Daoy (cell line): ENCODE measurements at places on chromosomes 6 and 20.

- peak; percentile 7 for DNase-seq
These were observed 3.4 kb downstream of the SLC32A1 start for GRCh38 chr20:38727607-38728190.

- DNase-seq = no peak
These were observed 70.8 kb upstream of the CD93 start for GRCh38 chr20:23156842-23157423.

DNA sequence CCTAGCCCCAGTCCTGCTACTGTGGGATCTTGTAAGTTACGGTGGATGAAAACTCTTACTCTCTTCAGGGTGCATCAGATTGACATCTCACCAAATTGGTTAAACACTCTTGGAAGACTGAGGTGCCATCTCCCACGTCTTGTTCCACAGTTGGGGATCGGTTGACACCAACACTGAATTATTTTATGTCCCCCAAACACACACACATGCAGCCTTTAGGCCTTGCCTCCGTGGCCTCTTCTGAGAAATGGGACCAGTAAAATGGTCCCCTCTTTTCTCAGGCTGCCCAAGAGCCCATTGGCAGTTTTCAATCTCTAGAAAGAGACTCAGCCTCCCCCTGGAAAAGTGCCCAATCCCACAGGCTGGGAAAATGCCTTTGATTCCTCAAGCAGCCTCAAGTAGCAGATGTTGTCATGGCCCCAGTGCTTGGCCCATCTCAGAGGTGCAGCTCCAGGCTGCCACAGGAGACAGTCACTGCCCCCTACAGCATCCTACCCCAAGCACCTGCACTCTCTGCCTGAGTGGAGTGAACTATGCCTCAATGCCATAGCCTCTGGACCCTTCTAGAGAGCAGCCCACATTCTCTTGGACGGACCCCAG, 163.9 kb downstream of the ANKRD60 start:
- DNase-seq = no peak

DNA sequence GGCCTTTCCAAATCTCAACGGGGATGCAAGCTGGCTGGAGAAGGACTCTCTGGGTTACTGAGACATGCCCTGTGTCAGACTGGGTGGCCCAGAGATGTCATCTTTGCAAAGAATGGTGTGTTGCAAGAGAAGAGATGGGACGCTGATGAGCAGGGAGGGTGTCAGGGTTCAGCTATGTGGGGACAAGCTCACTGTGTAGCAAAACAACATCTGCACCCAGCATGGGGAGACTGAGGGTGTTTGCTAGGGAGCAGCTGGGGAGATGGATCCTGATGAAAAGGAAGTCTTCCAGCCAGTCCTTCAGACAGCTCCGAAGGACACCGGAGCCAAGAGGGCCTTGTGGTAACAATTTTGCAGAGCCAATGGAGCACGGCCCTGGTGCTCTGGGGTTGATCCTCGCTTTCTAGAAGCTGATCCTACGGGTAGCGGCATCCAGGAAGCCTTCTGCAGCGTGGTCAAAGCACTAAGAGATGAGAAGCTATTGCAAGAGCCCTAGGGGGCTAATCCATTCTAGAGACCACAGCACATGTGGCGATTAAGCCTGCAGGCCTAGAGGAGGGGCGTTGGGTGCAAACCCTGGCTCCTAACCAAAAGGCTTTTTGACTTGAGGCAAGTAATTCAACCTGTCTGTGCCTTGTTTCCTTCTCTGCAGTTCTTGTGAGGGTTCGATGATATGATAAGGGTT, 39.9 kb downstream of the EDN3 start:
- DNase-seq = no peak

DNA sequence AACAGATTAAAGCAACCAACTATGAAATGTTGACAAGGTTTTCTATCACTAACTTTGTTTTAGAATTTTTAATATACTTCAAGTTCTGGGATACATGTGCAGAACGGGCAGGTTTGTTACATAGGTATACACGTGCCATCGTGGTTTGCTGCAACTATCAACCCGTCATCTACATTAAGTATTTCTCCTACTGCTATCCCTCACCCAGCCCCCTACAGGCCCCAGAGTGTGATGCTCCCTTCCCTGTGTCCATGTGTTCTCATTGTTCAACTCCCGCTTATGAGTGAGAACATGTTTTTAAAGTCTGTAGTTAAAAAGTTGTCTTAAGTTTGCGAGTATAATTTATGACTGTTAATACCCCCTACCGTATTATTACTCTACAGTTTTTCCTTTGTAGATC, 844.3 kb upstream of the MANEA start:
- DNase-seq = no peak

GRCh38 chr6:51093871-51094270, 275.2 kb downstream of the TFAP2B start:
- no peak for DNase-seq

DNA sequence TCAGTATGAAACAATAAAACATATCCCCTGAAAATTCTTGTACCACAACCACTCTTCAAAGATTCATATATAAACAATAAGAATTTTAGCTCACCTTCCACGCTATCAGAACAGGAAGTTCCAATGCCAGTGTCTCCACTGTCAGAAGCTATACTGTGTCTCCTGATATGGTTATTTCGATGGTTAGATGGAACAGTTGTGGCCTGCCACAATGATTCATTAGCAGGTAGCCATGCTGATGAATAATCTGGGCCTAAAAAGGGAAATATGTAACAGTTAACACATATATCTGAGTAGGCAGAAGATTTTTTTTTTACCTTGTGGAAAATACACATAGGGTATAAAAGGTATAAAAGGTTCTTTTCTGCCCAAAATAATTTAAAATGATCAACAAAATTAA, 19.0 kb downstream of the CEP85L start:
- no peak for DNase-seq

GRCh38 chr20:63194007-63194796, 21.7 kb downstream of the YTHDF1 start:
- no peak for DNase-seq

- DNase-seq = peak; percentile 89
These were observed 119.7 kb upstream of the ZNF184 start for GRCh38 chr6:27592481-27593199.

DNA sequence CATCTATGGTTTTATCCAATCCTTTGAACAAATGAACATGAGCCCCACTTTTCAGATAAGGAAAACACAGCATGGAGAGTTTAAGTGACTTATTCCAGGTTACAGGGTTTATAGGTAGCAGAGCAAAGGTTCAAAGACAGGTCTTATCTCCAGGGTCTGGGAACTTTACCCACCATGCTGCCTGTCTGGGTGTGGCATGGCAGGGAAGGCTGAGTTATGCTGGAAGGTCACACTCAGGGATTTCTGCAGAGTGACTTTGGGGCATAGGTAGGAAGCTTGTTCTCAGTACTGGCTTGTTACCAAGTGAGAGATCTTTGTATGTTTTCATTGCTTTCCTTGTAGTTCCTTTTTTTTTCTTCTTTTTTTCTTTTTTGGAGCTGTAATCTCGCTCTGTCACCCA, 1.8 kb downstream of the ZNF831 start:
- no peak for DNase-seq

- DNase-seq = peak; percentile 81
These were observed 40.3 kb upstream of the AHI1 start for GRCh38 chr6:135537741-135538301.

GRCh38 chr20:12056839-12057238, 139.1 kb downstream of the BTBD3 start:
- peak; percentile 10 for DNase-seq

- peak; percentile 50 for DNase-seq
These were observed 14.0 kb downstream of the GMDS start for GRCh38 chr6:2231438-2231837.

DNA sequence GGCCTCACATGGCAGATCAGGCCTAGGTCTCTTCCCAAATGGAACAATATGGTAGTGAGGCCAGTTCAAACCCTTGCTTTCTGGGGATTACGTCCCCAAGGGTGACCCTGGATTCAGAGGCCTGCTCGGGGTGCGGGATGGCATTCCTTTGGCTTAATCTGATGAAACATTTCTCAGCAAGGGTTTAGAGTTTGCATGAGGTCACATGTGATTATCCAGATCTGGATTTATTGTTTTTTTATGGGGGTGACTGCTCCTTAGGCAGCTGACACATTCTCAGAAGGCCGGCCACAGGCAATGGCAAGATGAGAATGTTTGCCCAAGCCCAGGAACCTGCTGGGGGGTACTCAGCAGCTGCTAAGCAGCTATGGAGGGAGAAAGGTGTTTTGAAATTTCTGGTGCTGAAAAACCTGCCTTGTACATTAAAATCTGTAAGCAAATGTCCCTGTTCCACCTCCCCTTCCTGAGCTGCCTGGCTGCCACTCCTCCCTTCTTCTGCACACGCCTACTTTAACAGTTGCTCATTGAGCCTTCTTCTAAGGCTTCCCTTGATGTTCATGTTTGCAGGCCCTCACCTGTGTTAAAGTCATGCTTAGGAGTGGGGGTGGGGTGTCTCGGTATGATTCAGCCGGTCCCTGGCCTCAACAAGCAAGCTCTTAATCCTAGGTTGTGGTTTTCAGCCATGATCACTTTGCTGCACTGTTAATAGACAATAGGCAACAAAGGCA, 37.9 kb upstream of the FUCA2 start:
- DNase-seq = peak; percentile 29

- no peak for DNase-seq
These were observed 735 bp upstream of the LY6G6F start for GRCh38 chr6:31705931-31706330.

DNA sequence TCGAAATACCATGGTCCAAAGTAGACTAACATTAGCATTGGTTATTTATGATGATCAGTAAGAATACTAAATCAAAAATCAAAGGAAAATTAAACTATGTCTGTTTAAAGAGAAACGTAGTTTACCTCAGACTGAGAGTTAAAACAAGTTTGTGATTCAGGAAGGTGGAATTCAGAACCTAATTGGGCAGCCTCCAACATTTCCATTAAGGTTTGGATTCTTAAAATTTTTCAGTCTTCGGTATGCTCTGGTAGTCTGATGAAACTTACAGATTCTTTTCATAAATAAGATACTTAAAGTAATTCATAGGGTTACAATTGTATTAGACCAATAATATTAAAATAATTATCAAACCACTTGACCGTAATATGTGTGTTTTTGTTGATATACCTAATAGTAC, 18.6 kb downstream of the HFE start:
- DNase-seq = no peak

DNA sequence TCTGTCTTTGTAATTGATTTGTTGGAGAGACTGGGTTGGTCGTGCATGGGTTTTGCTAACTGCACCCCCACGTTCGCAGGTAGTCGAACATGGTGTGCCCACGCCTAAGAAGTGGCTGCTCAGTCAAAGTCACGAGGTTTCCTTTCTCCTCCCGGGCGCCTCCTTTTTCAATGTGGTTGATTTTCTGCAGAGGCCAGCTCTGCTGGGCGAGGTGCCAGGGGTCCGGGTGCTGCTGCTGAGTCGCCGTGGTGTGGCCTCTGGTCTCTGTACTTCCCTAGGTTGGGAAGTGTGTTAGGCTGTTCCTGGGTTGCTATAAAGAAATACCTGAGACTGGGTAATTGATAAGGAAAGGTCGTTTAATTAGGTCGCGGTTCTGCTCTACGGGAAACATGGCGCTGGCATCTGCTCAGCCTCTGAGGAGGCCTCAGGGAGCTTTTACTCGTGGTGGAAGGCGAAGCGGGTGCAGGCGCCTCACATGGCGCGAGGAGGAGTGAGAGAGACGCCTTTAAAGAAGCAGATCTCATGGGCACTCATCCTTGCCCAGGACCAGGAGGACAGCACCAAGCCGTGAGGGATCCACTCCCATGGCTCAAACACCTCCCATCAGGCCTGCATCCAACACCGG, 14.1 kb downstream of the OSBPL2 start:
- DNase-seq = peak; percentile 56

GRCh38 chr20:45545754-45546453, 1.3 kb downstream of the EPPIN start:
- DNase-seq = peak; percentile 10

- no peak for DNase-seq
These were observed 16.5 kb downstream of the GTF2H5 start for GRCh38 chr6:158184608-158185007.

GRCh38 chr6:88872962-88873361, 90.5 kb downstream of the RNGTT start:
- no peak for DNase-seq

DNA sequence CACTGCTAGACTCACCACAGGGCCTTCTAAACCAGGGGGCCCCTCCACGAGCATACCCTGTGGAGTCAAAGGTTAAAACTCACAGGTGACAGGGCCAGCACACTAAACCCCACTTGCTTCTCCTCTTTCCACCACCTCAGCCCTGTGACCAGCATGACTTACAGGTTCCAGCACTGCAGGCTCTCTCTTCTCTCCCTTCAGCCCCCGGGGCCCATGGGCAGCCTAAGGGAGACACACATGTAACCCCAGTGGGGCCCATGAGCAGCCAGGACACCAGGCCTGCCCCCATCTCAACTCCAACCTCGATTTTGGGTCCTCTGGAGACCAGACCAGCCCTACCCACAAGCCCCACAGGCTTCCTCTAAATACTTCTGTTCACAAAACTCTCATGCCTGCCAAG, 28.0 kb downstream of the HLA-DPB1 start:
- DNase-seq = no peak

- DNase-seq = no peak
These were observed 2.1 kb upstream of the ZNF451 start for GRCh38 chr6:57087916-57088315.

- peak; percentile 89 for DNase-seq
These were observed 191.4 kb downstream of the NFATC2 start for GRCh38 chr20:51350941-51351631.

GRCh38 chr6:25560865-25561264, 91.2 kb upstream of the SCGN start:
- DNase-seq = no peak

GRCh38 chr20:4187147-4187546, 171.8 kb upstream of the RNF24 start:
- no peak for DNase-seq

- DNase-seq = no peak
These were observed 90.3 kb downstream of the BCAS1 start for GRCh38 chr20:53980031-53980465.

DNA sequence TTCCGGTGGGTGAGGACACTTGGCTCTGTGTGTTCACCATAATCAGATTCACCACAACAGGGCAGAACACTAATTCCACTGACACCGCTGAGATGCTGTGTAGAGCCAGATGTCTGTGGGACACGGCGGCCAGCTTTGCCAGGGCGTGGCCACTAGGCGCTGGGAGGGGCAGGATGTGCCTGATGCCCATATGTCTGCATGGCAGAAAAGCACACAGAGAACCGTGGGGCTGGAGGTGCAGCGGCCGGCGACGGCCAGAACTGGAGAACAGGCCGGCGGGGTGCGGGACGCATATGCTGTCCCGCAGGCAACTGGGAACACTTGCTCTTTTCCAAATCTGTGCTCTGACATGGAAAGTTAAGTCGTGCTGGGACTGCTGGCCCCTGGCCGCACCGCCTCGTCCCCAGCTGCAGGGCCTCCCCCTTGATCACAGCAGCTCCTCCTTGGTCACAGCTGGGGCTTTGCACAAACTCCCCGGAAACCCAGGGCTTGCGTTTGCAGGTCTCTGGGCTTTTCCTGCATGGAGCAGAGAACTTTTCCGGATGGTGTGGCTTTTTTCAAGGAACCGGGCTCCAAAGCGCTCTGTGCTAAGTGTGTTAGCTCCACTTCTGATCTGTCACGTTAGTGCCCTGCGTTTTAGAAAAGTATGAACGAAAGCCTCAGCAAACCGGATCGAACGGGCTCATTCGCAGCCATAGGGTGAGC, 31.1 kb downstream of the NTSR1 start:
- peak; percentile 81 for DNase-seq

GRCh38 chr6:121984956-121985355, 414.5 kb upstream of the HSF2 start:
- no peak for DNase-seq

- no peak for DNase-seq
These were observed 189.0 kb downstream of the NFATC2 start for GRCh38 chr20:51353491-51353890.
